Epithelial cell of proximal tubule (primary cell): ENCODE measurements at places on chromosomes 11 and 22.

DNA sequence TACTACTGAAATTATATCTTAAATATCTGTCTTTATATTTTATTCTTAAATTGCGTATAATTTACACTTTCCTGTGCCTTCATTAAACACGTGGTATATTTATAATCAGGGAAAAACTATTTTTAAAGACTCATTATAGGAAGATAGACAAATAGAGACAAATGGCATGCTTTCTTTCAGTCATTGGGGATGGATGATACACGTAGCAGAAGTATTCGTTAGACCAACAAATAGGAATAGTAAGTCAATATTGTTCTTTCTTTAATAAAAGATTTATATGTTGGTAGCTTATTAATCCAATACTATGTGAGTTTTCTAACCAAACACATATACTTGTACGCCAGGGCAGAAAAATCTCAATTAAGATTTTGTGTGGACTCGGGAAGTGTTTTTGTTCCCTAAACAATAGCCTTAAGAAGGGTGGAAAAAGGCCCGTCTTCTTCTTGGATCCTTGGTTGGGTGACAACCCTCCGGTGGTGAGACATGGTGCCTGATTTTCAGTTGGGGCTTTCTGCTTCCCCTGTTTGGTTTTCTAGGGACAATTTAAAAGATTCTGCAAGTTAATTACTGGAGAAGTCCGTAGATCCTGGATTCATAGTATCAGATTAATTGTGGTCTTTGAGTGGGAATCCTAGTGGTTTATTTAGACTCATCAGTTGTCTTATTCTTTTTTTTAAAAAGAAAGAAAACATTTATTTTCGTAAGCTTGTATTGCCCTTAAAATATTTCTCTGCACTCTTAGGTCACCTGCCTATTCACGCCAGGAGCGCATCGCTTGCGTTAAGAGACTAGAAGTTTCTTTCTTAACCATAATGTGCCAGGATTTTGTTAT is 83.5 kb upstream of the WNT7B start:
- DNase-seq: no peak

GRCh38 chr11:72430741-72431570 is 3.4 kb downstream of the CLPB start:
- DNase-seq: no peak

DNA sequence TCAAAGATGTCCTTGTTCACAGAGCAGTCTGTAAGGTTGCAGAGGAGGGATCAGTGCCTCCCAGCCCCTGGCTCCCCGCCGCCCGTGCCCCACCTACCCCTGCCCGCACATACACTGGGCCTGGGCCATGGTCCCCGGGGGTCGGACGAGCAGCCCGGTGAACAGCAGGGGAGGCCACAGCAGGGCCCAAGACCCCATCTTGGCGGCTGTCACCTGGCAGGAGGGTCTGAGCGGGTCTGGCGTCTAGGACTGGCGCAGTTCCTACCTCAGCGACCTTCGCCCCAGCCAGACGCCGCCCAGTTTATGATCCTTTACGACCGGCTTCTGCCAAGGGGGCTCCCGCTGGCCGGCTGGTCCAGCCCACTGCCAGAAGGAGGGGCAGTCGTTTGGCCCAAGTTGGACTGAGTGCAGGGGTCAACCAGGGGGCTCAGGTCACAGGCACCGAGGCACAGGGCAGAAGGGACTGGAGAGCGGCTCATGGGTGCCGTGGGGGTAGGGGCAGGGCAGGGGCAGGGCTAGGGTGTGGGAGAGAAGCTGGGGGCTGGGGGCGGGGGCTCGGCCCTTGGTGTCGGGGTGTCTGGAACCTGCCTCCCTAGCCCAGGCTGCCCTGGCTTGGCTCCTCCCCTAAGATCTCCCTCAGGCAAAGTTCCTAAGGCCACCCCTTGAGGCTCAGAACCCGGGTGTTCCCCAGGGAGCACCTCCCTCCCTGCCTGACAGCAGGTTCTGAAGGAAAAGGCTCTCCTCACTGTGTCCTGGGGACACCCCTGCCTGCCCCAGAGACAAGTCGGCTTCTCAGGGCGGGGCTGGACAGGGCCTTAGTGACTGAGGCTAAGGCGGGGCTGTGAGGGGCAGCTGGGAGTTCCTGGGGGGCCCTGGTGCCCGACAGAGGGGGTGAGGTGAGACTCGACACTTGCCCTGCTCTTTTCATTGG is at the start of gene CDHR5:
Gene CDHR5 (minus strand): TSS at position 251 of the 931 bp plus-strand sequence. CDS start 53 bp downstream, at position 198.
- no peak for DNase-seq

DNA sequence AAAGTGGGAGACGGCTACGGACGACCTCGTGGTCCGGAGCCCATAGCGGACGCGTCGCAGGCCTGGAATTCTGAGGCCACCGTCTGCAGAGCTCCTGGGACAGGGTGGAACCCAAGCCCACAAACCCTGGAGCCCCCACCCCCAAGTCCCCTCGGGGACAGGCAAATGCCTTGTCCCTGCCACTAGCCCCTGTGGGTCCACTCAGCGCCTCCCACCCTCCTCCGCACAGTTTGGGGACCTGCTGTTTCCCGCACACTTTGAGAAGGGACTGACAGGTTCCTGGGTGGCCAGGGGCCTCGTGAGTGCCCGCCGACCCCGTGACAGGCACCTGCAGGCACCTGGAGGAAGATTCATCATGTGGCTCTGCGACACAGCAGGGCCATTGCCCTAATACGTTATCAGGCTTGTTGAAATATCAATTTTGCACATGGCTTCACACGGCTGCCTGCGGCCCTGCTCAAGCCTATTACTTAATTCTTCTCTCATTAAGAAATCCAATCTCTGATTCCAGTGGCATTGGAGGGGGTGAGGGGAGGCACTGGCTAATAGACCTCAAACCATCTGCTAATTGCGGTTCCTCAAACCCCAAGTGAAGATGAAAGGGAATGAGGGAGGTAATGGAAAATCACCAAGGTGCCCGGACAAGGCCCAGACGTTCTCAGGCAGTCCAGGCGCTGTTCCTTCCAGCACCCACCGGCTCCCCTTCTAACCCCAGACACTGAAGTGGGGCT is 672.5 kb downstream of the BRD1 start:
- DNase-seq: no peak

DNA sequence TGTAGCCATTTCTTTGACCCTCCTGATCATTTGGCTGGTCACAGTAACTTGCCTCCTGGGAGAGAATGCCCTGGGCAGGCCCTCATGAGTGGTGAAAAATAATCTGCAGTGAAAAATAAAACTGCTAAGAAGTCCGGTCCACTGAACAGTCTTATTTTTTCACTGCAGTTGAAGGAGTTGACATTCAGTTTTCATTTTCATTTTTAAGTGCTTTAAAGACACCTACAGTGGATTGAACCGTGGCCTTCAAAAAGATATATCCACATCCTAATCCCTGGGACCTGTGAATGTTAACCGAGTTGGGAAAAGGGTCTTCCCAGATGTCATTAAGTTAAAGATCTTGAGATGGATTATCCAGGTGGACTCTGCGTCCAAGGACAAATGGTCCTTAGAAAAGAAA is 153.6 kb upstream of the GRK3 start:
- DNase-seq: no peak

DNA sequence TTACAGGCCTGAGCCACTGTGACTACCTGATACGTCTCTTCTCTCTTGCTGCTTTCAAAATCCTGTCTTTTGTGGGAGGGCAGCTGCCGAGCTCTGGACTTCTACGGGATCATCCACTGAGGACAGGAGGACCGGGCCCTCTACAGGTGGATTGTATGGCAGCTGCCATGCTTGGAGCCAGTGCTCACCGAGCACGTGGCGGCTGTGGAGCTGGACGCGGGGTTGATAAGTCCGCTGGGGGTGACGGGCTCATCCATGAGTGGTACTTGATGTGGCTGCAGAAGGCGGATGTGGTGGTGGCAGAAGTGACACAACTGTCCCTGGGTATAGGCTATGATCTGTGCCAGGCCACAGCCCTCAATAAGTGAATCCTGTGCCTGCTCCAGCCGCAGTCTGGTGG is 1.8 kb upstream of the CYP2D6 start:
- no peak for DNase-seq

- DNase-seq: no peak
Measured at GRCh38 chr22:31870890-31871289, 73.4 kb upstream of the YWHAH start.

- no peak for DNase-seq
Measured at GRCh38 chr11:109521571-109522086, 99.6 kb downstream of the C11orf87 start.

- DNase-seq: peak; percentile 83
Measured at GRCh38 chr11:93741882-93742226, 382 bp downstream of the C11orf54 start.

DNA sequence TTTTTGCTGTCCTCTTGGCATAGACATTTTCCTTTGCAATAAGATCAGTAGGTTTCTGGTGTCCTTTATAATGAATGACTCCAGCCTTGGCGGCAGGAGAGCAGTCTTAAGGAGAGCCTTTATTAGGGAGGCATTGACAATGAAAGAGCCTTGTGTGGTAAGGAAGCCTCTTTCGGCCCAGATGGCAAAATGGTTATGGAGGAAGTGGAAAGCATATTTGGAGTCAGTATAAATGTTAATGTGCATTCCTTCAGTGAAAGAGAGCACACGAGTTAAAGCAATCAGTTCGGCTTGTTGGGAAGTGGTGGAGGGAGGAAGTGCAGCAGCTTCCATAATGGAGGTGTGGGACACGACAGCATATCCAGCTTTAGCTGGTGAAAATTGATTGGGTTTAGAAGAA is 18.1 kb upstream of the ANO1 start:
- DNase-seq: no peak

DNA sequence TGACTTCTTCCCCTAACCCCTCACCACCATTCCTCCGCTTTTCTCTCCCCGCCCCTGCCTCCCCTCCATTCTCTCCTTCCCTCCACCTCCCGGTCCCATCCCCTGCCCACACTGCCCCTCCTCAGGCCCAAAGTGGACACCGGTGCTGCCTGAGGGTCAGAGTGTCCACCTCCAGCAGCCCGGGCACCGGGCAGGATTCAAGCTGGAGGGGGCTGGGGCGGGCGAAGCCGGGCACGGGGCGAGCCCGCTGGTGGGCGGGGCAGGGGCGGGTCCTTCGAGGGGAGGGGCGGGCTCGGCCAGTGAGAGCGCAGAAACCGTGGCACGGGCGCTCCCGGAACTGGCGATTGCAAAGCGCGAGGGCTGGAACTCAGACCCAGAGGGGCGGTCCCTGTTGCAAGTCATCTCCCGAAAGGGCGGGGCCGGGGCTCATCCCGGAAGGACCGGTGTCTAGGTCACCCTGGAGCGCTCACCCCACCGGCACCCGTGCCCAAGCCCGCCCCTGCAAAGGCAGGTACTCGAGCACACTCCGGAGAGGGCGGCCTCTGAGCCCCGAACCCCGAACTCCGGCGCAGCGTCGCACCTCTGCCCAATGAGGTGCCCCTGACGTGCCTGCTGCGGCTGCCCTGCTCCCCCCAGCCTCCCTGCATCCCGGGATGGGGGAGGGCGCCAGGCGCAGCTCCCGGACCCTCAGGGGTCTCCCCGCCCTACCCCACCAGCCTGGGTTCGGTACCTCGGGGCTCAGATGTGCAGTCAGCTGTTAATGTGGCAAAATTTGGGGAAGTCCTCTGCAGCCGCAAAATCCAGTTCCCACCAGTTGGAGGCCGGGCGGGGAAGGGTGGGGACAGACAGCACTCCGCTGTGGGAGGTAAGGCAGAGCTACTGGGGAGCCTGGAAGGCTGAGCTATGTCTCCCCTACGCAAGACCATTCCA is 16.5 kb upstream of the CDKN1C start:
- DNase-seq: no peak

DNA sequence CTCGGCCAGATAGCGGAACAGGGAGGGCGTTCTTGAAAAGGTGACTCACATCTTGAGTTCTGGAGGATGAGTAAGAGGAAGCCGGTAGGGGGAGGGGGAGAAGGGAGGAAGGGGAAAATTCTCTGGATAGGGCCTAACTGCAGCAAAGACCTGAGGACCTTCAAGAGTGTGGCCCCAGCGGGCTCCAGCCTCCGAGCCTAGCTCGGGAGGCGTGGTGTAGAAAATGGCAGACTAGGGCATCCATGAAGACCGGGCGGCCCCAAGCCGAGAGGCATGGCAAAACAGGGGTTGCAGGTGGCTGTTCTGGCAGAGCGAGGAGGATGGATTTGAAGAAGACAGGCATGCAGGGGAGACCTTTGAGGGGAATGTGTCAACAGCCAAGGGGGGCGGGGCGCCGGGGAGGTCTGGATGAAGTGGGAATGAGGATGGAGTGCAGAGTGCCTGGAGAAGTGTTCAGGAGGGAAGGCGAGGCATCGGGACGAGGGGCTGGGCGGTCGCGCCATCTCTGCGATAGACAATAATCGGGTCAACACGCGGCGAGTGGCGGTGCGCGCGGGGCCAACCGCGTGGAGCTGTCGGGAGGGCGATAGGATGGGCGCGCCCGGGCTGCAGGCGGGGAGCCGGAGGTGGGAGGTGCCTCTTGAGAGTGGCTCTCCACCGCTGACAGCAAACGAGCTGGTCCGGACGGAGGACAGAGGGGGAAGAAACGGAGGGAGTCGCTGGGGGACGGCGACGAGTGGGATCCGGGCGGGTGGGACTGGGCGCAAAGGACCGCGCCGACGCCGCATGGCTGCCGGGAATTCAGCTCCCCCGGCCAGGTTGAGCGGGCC is 40.0 kb upstream of the CREB3L1 start:
- peak; percentile 52 for DNase-seq

GRCh38 chr11:8717876-8718753 is 35.5 kb downstream of the RPL27A start:
- no peak for DNase-seq

DNA sequence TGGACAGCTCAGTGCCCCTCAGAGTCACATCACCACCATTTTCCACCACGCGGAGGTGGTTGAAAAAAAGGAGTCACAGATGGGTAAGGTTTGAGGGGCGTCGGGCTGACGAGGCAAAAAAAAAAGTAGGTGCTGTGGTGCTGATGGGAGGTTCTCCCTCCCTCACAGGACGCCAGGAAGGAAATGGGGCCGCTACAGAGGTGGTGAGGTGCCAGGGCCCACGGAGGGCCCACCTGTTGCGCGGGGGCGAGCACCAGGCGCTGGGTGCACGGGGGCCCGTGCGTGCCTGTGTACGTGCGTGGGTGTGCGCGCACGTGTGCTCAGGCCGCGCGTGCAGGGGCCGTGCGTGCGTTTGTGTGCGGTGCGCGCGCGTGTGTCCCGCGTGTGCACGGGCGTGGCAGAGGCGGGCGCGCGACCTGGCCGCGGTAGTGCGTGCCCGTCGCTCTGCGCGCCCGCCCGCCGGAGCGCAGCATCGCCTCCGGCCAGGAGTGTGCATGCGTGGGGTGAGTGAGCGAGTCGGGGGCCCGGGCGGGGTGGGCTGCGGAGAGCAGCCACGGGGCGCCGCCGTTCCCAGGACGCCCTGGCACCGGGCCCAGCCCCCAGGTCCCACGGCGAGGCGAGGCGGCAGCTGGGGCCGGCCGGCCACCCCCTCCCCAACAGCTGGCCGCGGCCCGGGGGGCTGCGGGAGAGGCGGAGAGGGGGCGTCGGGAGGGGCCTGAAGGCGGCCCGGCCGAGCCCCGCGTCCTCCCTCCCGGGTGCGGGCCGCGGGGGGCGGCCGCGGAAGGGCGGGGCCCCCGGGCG is 2.8 kb downstream of the PDGFB start:
- DNase-seq: no peak

GRCh38 chr11:116879800-116880625 is 42.6 kb upstream of the APOA1 start:
- DNase-seq: no peak

GRCh38 chr22:36065775-36066544 is 37.3 kb upstream of the RBFOX2 start:
- peak; percentile 42 for DNase-seq
